ENCODE measurements at places on chromosomes 6 and 20.

DNA sequence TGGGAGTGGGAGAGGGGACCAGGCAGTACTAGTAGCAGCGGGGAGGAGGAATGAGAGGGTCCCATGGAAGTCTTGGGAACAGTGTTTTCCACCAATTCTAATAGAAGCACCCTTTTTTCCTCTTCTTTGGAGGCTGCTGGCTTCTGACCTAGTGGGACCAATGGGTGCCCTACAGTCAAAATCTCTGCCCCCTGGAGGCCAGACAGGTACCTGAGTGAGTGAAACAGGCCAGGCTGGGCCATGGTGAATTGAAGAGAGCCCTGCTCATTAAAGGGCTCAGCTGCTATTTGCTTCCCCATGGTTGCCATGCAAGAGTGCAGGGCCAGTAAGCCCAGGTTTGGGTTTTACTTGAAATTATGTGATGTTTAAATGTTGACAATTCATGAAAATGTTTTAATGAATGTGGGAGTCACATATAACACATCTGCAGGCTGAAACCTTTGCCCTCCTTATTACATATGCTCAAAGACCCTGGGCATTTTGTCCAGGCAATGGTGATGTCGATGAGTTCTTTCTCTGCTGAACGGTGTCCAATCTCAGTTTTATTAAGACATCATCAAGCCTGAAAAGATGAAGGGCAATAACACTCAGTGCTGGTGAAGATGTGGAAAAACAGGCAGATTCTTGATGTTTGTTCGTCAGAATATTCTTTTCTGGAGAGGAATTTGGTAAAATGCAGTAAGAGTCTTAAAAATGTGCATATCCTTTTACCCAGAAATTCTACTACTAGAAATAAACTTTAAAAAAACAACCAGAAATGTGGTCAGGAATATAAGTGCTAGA is 42.3 kb upstream of the OCSTAMP start:
- DNase-seq: no peak

- no peak for DNase-seq
These were observed 395.9 kb downstream of the DHX35 start for GRCh38 chr20:39358052-39358451.

- no peak for DNase-seq
These were observed 45.5 kb upstream of the UNC93A start for GRCh38 chr6:167245591-167245990.

DNA sequence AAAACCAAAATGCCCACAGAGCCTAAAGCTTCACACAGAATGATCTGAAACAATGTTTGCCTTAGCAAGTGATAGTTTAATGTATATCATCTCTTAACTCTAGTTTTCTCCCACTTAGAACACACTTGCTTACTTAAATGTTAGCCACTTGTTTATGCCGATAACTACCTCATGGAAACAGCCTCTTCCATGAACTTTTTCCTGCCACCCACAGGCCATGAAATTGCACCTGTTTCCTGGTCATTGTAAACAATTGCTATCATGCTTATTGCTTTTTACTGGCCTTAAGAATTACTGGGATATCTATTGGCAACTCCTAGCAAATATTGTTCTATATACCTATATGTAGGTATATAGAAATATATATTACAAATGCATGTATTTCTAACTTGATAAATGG is 231.1 kb downstream of the HDGFL1 start:
- no peak for DNase-seq

DNA sequence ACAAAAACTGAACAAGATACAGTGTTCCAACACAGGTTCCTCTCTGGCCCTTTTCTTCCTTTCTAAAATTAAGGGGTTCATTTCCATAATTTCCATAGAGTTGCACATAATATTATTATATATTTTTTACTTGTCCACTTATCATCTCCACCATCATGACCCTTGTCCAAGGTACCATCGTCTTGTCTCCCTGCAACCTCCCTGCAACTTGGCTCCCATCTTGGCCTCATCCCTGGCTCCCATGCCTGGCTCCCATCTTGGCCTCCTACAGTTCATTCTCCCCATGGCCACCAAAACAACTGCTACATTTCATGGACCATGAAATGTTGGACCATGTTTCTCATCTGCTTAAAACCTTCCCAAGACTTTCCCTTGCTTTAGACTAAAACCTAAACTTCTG is 3.1 kb upstream of the KCNB1 start:
- DNase-seq: no peak

DNA sequence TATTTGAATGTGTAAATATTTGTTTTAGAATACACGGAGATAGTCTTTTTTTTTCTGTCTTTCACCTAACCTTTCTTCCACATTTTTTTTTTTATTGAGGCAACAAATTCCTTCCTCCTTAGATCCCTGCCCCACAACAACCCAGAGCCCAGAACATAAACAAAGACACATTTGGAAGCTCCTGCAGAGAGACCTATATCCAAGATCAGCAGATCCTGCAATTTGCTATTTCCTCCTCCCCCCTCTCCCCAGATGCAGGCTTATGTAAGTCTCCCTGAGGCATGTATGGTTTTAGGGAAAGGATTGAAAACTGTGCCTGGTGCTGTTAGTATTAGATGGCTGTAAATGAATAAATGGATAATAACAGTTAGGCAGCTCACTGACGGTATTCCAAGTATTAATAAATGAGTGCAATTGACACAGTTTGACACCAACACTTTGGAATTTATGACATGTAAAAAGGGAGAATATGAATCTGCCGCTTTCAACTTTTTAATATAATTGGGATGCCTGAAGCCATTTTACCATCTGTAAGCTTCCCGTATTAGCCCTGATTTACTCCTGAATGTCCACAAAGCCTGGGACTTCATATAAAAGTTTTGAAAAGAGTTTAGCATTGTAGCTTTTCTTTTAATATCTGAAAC is 608.3 kb upstream of the CITED2 start:
- no peak for DNase-seq

GRCh38 chr6:155147958-155148663 is 115.7 kb upstream of the CLDN20 start:
- no peak for DNase-seq

DNA sequence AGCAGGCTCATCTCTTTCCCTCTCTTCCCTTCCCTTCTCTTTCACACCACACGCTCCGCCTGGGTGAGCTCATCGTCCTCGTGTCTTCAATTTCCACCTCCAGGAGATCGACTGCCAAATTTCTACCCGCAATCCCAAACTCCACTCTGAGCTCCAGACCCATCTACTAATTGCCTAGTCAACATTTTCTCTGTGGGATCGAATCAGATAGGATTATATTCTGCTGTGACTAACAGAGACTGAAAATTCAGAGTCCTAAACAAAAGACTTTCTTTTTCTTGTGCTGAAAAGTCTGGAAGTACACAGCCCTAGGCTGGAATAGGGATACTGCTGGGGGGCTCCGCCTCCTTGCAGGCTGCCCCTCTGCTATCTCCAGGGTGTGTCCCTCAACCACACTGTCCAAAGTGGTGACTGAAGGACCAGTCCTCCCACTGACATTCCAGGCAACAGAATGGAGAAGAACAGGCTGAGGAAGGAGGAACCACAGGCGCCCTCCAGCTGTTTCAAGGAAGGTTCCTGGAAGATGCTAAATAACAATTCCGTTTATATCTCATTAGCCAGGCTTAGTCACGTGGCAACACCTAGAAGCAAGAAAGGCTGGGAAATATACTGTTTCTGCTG is 5.0 kb upstream of the HSPA12B start:
- DNase-seq: no peak

GRCh38 chr20:63542031-63542559 is 4.9 kb upstream of the PTK6 start:
- no peak for DNase-seq

DNA sequence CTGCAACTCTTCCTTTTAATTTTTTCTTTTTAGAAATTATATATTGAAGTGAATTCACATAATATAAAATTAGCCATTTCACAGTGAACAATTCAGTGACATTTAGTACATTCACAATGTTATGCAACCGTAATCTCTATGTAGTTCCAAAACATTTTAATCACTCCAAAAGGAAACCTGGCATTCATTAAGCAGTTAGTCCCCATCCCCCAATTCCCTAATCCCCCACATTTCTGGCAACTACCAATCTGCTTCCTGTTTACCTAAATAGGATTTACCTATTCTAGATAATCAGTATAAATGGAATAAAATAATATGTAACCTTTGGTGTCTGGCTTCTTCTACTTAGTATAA is 8.5 kb upstream of the DDX27 start:
- no peak for DNase-seq

DNA sequence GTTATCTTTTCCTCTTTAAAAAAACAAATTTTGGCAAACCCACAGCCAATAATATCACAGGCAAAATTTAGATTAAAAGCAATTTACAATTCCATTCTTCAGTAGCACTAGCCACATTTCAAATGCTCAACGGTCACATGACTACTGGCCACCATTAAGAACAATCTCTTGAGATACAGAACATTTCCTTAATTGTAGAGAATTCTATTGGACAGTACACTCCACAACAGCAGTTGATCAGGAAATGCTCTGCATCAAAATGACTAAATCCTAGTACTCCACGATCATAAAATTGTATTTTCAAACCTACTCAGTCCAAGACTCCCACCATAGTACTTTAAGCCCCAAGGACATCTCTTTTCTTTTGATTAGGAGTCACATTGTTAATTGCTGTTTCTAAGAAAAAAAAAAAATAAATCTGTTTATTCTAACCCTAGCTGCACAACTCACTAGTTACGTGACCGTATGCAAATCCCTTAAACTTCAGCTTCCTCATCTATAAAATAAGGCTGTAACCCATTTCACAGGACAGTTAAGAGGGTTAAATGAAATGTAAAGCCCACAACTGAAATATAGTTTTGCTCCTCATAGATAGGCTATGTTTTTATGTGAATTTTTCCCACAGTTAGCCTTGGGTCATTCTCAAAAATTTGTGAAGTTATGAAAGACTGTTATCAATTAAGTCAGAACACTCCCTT is 9.8 kb downstream of the C6orf62 start:
- no peak for DNase-seq

DNA sequence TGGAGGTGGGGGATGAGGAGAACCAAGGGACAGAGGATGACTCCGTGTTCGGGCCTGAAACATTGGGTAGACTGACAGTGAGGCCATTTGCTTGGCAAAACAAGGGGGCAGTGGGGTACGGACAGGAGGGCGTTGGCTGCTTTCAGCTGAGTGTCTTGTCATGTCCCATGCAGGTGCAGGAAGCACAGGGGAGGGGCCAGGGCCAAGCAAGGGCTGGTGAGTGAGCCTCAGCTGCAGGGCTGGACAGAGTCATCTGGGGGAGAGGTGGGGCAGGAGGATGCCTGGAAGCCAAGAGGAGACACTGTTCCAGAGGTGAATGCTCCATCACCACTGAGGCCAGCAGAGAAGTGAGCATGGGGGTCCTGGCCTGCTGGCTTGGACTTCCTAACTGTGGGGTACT is 78.4 kb downstream of the ERMARD start:
- DNase-seq: no peak

GRCh38 chr6:137767911-137768690 is 99.0 kb upstream of the TNFAIP3 start:
- DNase-seq: no peak

GRCh38 chr20:34037121-34037520 is 43.4 kb downstream of the RALY start:
- peak; percentile 60 for DNase-seq

DNA sequence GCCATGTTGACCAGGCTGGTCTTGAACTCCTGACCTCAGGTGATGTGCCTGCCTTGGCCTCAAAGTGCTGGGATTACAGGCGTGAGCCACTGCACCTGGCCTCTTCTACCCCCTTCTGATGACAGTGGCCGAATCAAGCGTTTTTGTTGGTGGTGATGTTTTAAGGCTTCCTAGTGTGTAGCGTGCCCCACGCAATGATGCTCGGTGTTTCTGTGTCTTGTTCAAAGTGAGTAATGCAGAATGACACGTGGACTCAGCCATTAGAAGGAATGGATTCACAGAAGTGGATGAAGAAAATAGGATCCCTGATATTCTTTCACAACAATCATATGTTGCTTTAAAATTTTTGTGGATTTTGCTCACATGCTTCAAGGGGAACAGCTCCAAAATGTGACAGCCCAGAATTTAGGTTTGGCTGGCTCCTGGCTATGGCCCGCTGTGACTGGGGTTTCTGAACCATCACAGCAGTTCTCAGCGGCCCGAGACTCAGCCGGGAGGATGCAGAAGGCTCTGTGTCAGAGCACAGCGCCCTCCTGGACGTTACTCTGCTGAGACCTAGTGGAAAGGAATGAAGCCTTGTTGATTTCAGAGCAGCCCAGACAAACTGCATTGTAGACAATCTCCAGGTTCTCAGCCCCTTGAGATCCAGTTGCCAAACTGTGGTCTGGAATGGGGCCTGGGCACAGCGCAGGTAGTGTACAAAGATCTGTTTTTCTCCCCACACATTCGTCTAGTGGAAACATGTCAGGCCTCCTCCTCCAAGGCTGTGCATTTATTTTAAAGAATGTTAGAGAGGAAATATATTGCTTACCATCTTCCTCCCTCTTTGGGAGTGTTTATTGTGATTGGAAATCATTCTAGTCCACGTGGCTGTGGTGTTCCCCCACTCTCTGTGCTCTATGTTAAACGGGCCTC is 57.6 kb upstream of the TIAM2 start:
- DNase-seq: no peak

- DNase-seq: no peak
These were observed 90.4 kb downstream of the YTHDF1 start for GRCh38 chr20:63125581-63125837.

GRCh38 chr6:34020278-34020677 is 125.6 kb downstream of the GRM4 start:
- DNase-seq: no peak

- DNase-seq: no peak
These were observed 46.5 kb downstream of the PLEKHG1 start for GRCh38 chr6:150646228-150646627.

DNA sequence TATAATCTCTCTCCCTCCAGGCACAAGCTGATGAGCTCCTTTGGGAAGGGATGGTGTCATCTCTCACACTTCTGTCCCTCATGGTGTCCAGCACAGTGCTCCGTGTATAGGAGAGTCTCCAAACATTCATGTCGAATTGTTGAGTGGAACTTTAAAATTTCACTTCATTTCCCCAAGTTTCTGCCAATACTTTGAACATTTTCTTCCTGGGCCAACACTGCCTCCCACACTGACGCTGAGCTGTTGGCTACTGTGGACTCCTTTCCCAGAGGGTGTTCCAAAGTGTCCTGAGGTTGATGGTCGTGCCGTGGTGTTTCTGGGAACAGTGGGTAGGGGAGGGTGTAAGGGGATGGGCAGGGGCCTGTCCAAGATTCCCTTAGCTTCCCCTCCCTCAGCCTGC is 122.7 kb downstream of the TIAM2 start:
- no peak for DNase-seq

DNA sequence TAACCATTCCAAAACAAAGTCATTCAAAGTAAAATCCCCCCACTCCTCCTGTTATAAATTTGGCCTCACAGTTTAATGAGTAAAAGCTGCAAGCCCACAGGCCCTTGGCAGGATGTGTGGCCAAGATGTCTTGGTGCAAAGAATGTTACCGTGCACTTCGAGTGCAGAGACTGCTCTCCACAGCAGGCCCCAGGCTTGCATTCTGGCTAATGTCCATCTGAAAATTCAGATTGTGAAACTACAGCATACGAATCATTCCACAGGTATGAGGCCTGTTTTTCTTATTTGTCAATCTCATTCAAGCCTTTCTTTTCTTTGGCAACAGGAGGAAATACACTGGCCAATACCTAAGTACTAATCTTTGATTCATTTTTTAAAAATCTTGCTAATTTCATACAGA is 7.1 kb downstream of the RPS6KA2 start:
- DNase-seq: no peak

All from activated CD8-positive, alpha-beta memory T cell treated with anti-CD3 and anti-CD28 coated beads, Interleukin-2, amount 50 U/mL, for 4 hours (primary cell).